ENCODE measurements at places on chromosomes 16 and 17.

DNA sequence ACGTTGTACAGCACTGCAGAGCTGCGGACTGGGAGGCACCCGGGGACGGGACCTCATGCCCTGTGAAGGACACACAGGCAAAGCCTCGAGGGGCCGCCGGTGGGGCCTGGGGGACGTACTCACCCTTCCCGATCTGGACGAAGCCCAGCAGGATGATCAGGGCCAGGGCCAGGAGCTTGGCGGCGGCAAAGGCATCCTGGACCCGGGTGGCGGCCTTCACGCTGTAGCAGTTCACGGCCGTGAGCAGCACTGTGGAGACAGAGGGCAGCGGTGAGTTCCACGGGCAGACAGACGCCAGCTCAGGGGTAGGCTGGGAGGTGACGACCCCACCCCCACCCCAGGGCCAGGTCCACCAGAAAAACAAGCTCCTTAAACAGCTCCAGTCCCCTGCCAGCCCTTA lies 17.7 kb downstream of the SLC7A5 start:
- peak; percentile 34 for DNase-seq

GRCh38 chr16:80667925-80668324 lies 127.1 kb downstream of the DYNLRB2 start:
- no peak for DNase-seq

DNA sequence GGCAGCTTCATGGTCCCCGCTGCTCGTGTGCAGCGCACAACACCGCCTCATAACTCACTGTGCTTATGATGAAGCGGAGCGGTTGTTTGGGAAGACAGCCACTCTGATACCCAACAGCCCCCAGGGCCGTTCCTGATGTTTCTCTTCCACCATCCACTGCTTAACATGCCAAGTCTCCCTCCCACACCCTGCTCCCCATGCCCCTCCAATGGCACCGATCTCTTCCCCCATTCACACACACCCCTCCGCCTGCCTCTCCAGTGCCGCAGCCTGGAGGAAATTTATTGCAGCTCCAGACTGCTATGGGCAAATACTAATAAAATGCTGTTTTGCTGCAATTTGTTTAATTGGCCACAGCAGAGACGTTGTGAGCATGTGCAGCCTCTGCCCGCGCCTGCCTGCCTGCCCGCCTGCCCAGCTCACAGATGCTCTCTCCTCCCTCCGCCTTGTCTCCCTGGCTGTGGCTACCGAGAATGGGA lies 80.3 kb upstream of the LHX1 start:
- no peak for DNase-seq

DNA sequence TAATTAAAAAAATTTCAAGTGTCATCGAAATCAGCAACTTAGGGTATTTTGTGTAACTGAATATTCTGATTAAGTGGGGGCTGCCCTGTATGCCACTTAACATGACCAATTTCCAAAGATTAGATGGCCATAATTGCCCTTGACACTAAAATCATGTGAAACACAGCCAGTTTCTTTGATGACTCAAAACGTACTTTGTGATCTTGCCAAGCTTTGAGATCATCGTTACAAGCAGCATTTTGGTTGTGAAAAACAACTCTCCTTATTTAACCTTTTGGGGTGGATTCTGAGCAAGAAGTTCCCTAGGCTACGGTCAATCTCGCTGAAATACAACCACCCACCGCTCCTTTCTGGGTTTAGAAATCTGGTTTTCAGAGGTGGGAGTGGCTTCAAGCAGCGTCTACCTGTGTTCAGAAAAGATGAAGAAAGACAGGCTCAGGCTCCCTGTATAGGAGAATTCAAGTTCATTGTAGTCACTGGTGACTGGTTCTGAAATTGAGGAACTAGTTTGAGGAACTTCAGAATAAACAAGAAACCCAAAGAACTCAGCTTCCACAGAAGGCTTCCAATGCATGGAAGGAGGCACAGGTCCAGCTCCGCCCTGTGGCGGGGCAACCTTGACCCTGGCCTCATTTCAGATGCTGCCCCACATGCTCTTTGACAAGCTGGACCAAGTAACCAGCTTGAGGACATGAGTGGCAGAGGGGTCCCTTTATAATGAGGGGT lies 9.4 kb downstream of the MAP3K14 start:
- DNase-seq: no peak

GRCh38 chr17:17711641-17712162 lies 30.4 kb downstream of the RAI1 start:
- no peak for DNase-seq

GRCh38 chr16:84482001-84482891 lies 22.2 kb downstream of the MEAK7 start:
- DNase-seq: no peak

Data from WERI-Rb-1 (cell line).